ENCODE measurements at places on chromosomes 7 and 10. TPM values are rescaled to one million over a fixed set of nuclear protein-coding genes. Genes with fewer than 3 reads are reported as not detected.

Gene PARD3
- 32.9 TPM for total RNA-seq

Gene KLF14
- total RNA-seq, result not detected

Gene FAM25G
- total RNA-seq, result not detected

Gene ERVW-1
- not detected for total RNA-seq

Gene FAM25C
- not detected for total RNA-seq

Gene HPS6
- total RNA-seq, result 26.4 TPM

Gene ARL5B
- total RNA-seq, result 16.4 TPM

Gene MMP21
- under 0.01 TPM for total RNA-seq

Gene GNG11
- 146 TPM for total RNA-seq

Gene PPIF
- 17.3 TPM for total RNA-seq

Gene AKAP9
- total RNA-seq, result 41.8 TPM

Gene ACSM6
- total RNA-seq, result not detected

Gene ANKRD30A
- total RNA-seq, result not detected

Gene SGCE
- 47.1 TPM for total RNA-seq

Gene TMEM196
- total RNA-seq, result not detected

Gene ARMC3
- total RNA-seq, result not detected

Gene TMEM139
- total RNA-seq, result not detected

Gene SLF2
- total RNA-seq, result 20.6 TPM

Gene TMEM236
- 0.19 TPM for total RNA-seq

Gene THSD7A
- total RNA-seq, result 47.2 TPM

Gene SFTPA2
- not detected for total RNA-seq

Gene GSTO2
- 0.66 TPM for total RNA-seq

Gene NYAP1
- 2.2 TPM for total RNA-seq

Gene TEX36
- total RNA-seq, result not detected

Gene TAS2R41
- not detected for total RNA-seq

Gene OPN1SW
- not detected for total RNA-seq

Gene AMZ1
- total RNA-seq, result 0.19 TPM

Gene CYP26A1
- total RNA-seq, result 0.36 TPM

Gene EGR2
- 0.18 TPM for total RNA-seq

Gene ADAM22
- 0.38 TPM for total RNA-seq

Gene CYP2C9
- not detected for total RNA-seq

Gene DENND10
- 53.7 TPM for total RNA-seq

Gene SRRT
- total RNA-seq, result 49.1 TPM

Gene CTBP2
- 87.1 TPM for total RNA-seq

Gene SHOC2
- 45.3 TPM for total RNA-seq

Gene INSYN2A
- total RNA-seq, result under 0.01 TPM

Gene RTKN2
- total RNA-seq, result 0.09 TPM

Gene SPDYE2B
- total RNA-seq, result not detected

Gene CACNA2D1
- total RNA-seq, result 49.0 TPM

Gene GNAI1
- 21.4 TPM for total RNA-seq

Gene GBX1
- total RNA-seq, result not detected

Gene C7orf33
- not detected for total RNA-seq

Gene IDI2
- total RNA-seq, result not detected
